Adrenal gland (tissue), 19 donors: ENCODE measurements at places on chromosomes 2 and 18. TPM values are rescaled to one million over a fixed set of nuclear protein-coding genes. Genes with fewer than 3 reads are reported as not detected.

CEBPZOS gene
- 186 TPM for polyA plus RNA-seq

CCDC102B gene
- 5.3 TPM for polyA plus RNA-seq

DNA sequence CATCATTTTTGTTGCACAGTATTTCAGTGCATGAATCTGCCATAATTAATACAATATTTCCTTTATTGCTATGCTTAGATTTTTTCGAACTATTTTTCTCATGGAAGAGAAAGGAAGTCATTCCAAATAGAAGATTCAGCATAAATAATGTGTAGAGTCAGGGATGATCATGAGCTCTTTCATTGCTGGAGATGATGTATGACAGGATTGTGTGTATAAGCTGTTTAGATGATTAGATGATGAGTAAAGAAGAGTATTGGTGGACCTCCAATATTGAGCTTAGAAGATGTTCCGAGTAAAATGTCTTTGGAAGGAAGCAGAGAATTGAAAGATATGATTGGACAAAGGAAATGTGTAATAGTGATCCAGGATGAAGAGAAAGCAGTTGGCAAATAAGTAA, 364.5 kb downstream of the PARD3B start:
- DNase-seq = no peak

DNA sequence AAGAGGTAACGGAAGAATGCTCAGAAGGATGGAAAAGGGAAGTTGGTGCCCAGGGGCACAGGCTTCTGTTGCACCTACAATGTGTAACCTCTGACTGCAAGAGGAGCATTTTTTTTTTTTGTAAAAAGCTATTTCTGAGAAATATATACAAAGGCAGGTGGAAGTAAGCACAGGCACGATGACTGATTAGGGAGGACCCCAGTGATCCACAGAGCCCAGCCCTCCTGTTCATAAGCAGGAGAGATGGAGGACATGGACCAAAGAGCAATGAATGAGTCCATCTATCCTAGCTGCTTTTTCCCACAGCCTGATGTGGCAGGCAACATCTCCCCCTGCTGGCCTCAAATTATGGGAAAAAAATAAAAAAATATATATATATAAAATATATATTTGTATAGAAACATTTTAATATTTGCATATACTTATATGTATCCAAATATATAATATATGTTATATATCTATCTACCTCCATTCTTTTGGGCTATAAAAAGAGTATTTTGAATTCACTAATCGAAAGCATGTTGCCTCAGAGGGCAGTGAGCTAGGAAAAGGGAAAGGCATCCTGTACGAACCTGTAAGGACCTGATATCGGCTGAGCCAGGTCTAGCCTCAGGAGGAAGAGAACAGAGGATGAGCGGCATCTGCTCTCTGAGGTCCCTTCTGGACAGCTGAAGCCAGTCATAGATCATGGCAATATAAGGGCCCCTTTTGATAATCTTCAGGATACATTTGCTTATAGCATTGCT, 166.0 kb upstream of the STK17B start:
- peak; percentile 10 for DNase-seq

- no peak for DNase-seq
These were observed 38.3 kb upstream of the WIPF1 start for GRCh38 chr2:174635776-174636404.

AGXT gene
- polyA plus RNA-seq = 0.16 TPM

DNA sequence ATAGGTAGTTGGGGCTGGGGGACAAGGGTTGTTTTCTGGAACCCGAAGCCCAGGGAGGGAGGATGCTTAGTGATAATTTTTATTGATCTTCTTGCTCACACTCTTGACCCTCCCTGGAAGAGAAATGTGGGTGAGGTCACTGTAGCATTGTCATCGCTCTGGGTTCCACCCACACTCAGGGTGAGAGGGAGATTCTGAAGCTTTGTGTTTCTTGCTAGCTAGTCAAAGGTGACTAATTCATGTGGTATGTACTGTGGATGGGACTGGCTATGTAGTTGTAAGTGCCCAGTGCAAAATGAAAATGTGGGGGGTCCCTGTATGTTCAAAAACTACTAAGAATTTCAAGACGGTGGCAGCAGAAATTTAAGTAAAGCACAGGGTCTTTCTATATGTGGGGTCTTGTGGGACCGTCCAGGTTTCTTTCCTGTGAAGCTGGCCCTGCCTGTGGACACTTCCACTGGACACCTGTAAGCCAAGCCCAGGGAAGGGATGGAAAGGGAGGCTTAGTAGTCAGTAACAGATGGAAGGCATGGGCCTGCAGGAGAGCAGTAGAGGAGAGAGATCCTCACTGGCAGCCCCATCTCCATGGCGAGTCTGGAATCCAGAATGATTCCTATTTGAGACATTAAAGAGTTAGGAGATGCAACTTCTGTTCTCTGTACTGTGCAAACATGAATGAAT, 35.0 kb downstream of the TSN start:
- no peak for DNase-seq

GRCh38 chr2:23483791-23484190, 98.8 kb downstream of the KLHL29 start:
- no peak for DNase-seq

SIX3 gene
- polyA plus RNA-seq = not detected

DNA sequence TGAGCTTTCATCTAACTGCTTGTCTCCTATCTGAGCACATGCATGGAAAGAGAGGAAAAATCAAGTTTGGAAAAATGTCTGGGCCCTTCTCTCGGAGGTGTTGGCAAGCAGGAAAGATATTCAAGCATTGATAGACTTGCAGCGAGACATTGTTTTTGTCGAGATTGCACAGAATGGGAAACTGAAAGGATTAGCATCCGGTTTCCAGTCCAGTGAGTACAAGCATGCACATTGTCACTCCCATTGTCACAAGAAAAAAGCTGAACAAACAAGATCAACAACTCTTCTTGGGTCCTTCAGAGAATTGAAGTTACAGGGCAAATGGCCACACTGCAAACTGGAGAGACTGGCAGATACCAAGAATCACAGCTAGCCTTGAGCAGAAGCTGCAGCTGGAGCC, 19.6 kb upstream of the MC5R start:
- DNase-seq = no peak

- DNase-seq = no peak
These were observed 229.4 kb downstream of the HAUS1 start for GRCh38 chr18:46333431-46334135.
